Stimulated activated CD4-positive, alpha-beta T cell treated with anti-CD3 and anti-CD28 coated beads, Interleukin-1b, Interleukin-23, amount 100 ng/mL, for 1 hour (primary cell): ENCODE measurements at places on chromosomes 6 and 20.

- no peak for DNase-seq
These were observed 6.1 kb downstream of the EEF1A1 start for GRCh38 chr6:73514746-73515110.

DNA sequence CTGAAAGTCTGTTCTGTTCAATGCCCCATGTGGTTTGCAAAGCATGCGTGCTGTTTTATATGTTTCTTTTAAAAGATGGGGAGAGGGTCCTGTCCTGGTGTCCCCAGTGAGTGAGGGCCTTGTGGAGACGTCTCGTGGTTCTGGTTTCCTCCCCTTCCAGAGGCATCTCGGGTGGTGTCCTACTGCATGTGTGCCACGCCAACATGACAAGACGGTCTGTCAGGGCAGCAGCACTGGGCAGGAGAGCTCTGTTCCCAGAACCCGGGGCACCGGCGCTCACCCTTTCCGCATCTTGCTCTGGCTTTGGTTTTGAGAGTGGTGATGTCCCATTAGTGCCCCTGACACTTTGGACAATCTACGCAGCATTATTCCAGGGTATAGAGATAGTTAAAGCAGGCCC lies 275.6 kb downstream of the CDH4 start:
- DNase-seq = no peak

- DNase-seq = no peak
These were observed 14.6 kb downstream of the DEF6 start for GRCh38 chr6:35312076-35312800.

DNA sequence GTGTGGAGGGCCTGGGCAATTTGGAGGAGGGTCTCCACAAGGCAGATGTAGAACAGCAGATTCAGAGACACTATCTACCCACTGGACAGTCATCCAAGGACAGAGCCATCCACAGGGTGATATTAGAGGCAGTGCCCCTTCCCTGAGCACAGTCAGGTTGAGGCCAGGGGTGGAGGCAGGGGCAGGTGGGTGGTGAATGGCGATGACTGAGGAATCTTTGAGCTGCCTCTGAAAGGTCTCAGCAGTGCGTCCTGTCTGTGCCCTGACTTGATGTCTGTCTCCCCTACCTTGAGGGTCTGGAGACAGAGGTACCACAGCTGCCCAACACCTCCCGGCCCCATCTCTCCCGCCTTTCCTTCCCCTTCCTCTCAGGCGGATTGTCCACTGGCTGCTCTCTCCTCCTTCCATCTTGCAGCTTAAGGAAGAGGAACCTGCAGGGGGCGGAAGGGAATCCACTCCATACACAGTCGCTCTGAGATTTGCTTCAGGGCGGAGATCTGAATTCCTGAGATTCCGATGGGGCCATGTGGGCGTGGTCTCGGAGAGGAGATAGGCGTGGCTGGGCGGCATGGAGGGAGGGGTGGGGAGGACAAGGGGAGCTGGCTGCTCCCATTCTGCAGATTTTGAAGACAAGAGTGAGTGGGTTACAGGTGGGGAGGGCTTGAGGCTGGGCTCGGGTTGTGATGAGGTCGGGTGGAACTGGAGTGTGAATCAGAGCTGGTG lies 1.7 kb downstream of the MUCL3 start:
- DNase-seq = no peak

DNA sequence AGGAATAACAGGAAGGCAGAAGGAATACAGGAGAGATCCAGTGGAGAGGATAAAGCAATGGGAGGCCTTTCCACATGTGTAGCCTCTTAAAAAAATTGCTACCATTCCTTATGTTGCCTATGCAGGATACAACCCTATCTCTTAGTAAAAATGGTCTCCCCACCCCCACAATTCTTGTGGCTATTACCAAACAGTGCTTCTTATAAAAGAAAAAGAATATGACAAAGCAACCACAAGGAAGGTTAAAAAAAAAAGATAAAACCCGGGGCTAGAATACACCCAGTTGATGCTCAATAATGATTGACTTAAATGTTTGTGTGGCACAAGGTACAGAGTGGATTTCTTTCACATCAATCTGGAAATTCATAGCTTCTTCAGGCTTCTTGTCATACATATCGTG lies 250.9 kb downstream of the HIVEP2 start:
- no peak for DNase-seq
